Hindlimb muscle (tissue), 1 donor: ENCODE measurements at places on chromosomes 5 and 9. TPM values are rescaled to one million over a fixed set of nuclear protein-coding genes. Genes with fewer than 3 reads are reported as not detected.

Gene IFNA2
- polyA plus RNA-seq, result not detected

Gene FGD3
- polyA plus RNA-seq, result 5.5 TPM

- no peak for DNase-seq
Observed at GRCh38 chr5:56522169-56522568, 289.0 kb upstream of the ANKRD55 start.

DNA sequence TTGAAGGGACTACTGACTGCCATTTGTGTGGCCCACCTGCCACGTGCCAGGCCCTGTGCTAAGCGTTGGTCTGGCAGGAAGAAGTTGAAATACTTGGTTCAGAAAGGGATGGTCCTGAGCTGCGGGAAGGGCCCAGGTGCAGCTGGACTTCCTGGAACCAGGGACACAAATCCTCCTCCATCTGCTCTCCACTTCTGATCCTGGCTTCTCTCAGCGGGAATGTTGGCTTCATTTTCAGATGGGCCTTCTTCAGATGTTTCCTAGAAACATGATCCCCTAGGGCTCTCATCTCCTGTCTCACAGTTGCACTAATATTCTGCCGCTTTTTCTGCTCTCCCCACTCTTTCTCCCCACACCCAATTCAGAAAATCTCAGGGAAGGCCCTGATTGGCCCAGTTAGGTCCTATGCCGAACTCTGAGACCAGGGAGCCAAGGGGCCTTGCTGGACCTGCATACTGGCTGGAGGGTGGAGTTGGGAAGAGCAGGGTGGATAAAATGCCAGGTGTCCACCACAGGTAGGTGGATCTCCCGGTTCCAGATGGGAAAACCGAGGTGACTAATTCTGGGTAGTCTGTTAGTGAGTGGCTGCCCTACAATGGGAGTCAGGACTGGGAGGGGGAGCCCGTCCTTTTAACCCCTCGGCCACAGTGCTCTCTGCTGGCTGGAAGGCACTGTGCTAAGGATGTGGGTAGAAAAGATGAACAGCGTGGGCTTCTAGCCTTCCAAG, 19.4 kb downstream of the PSAT1 start:
- no peak for DNase-seq

GRCh38 chr5:139468421-139468931, 2.3 kb upstream of the SMIM33 start:
- DNase-seq, result no peak

GRCh38 chr9:100580257-100580656, 2.4 kb downstream of the CAVIN4 start:
- no peak for DNase-seq
